KBM-7 (cell line): ENCODE measurements at places on chromosomes 5 and 9.

DNA sequence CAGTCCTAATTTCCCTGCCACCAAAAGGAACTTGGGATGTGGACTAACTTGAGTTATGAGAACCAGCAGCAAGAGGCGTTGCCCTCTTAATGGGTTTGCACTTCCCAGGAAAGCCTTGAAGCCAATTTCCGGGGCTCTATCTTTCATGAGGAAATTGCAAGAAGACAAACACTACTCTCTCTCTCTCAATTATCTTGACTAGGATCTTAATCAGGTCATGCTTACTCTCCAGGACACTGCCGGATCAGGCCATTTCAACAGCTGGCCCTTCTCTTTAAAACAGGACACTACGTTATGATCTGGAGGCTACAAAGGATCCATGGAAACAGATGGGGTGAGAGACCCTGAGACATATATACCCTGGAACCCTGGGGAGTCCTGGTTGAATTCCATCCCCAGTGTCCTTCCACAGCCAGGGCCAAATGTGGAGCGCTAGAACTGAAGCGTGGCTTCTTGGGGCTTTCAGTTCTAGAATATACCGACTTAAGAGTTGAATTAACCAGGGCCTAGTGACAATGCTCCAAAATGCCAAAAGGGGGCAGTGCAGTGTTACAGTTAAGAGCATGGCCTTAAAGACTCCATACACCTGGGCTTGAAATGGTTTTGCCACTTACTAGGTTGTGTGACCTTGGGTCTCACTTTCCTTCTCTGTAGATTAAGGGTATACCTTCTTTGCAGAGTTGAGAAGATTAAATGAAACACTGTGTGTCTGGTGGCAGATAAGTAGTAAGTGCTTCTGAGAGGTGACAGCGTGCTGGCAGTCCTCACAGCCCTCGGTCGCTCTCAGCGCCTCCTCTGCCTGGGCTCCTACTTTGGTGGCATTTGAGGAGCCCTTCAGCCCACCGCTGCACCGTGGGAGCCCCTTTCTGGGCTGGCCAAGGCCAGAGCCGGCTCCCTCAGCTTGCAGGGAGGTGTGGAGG is 21.1 kb downstream of the FAM219A start:
- DNase-seq, result peak; percentile 75

GRCh38 chr9:34552606-34552981 is 29.8 kb upstream of the ENHO start:
- no peak for DNase-seq

DNA sequence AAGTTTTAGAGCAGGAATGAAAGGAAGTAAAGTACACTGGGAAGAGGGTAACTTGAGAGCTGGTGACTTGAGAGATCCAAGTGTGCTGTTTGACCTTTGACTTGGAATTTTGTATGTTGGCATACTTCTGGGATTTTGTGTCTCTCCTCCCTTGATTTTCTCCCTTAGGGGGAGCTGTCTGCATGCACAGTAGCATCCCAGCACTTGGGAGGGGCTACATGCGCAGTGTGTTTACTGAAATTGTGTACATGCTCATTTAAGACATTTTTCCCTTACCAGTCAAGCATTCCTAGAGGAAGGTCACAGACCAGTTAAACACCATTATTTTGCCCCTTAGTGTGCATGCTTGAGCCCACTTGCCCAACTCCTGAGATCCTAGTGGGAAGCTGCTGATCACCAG is 120.1 kb downstream of the ZNF622 start:
- DNase-seq, result no peak

DNA sequence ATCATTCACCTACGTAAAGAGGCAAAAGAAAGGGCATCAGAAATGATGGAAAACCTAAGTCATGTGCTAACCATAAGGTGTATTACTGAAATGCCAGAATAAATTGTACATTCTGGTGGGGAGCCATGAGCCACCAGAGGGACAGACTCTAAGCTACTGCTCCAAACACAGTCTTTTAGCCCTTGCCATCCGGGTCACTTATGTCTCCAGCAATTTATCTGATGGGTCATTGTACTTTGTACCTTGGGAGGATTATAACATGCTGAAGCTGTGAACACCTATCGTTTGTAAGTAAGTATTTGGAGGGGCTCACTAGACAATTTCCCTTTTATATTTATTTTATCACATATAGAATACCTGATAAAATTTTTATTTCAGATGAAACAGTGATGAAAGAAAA is 495.1 kb downstream of the KIF4B start:
- DNase-seq, result no peak

GRCh38 chr5:109485030-109485429 is 75.3 kb upstream of the PJA2 start:
- DNase-seq, result peak; percentile 25

DNA sequence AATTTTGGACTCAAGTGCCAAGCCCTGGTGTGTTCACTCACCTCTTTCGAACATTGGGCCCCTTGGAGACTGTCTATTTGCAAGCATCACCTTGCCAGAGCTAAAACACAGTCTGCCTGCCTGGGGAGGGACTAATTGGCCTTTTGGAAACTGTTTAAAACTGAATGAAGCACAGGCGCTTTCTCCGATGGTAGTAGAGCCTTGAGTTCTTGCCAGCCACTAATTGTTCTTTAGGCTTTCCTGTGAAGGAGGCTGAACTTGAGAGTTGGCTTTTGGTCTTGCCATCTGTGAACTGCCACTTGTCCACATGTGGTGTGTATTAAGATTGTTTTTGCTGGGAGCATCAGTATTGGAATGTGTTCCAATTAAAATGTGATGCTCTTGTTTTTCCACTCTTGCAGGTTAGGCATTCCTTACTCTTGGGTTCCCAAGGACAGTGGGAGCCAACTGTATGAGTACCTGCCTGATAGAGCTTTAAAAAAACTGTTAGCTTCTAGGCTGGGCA is 26.0 kb downstream of the GARNL3 start:
- DNase-seq, result no peak

DNA sequence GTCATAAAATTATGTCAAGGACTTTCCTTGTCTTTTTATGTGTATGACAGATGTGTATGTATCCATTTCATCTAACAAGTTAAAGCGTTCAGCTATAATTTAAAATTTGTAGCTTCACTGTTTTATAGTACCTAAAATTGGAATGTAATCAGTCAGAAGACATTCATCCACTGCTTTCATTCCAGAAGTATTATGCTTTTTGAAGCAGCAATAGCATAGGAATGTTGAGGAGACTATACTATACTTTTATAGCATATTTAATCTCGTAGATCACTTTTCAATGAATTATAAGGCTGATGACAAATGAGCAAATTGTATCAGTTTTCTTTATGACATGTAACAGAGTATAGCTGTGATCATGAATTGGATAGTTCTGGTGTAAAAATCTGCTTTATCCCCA is 6.9 kb downstream of the PCDHGA12 start:
- no peak for DNase-seq

DNA sequence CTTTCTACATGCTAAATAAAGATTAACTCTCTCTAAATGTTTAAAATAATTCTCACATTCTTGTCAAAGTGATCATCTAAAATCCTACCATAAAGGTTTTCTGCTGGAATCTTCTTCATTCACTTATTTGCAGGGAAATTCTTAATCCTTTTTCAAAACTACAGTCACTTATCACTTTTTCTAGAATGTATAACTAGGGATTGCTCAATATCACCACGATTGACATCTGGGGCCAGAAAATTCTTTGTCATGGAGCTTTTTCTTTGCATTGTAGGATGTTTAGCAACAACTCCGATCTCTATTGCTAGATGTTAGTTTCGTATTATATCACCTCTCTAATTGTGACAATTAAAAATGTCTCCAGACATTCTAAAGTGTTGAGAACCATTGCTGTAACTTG is 344.9 kb upstream of the PIK3R1 start:
- no peak for DNase-seq

- DNase-seq, result no peak
Observed at GRCh38 chr9:126667190-126668055, 53.7 kb downstream of the LMX1B start.

- DNase-seq, result no peak
Observed at GRCh38 chr9:98806394-98807035, 955 bp upstream of the GALNT12 start.

DNA sequence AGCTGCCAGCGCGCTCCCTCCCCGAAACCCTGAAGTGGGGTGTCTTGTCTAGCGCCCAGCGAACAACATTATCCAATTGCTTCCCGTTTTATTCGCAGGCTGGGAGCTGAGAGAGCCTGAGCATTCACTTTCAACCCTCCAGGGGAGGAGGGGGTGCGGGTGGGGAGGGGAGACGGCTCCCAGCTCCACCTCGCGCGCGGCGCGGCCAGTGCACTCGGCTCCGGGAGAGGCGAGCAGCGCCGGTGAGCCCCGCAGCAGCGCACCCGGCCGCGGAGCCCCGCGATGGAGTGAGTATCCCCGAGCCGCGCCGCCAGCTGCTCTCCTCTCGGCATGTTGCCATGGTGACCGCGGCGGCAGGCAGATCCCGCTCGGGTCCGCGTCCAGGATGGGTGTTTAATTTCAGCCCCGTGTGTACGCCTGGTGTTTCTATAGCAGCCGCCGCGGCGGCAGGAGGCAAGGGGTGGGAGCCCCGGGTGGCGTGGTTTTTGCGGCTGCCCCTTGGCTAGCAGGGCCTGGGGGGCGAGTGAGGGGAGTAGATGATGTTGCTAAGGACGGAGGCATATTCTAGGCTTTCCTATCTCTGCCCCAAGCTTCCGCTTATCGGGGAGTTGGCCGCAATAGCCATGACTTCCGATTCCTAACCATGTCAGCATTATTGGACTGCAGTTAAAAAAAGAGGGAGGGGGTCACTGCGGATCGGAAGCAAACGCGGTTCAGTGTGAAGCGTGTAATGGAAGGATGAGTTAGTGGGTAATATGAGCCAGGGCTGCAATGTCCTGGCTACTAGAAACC is 139.2 kb upstream of the PALM2AKAP2 start:
- peak; percentile 34 for DNase-seq

DNA sequence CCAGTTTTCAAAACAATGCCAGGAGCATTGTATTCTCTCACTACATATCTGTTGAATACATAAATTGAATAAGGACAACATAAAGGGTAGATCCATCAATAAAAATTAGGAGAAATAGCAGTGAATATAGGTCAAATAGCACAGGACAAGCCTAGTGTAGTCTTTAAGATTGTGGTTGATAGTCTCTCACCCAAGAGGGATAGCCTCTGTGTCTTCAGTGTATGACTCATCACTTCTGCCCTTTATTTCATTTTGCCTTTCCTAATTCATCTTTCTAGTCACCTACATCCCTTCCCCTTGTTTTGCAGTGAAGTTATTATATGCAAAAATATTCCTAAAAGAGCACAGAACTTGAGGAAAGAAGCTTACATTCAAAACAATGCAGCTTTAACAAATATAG is 335.0 kb upstream of the TUSC1 start:
- DNase-seq, result peak; percentile 23

DNA sequence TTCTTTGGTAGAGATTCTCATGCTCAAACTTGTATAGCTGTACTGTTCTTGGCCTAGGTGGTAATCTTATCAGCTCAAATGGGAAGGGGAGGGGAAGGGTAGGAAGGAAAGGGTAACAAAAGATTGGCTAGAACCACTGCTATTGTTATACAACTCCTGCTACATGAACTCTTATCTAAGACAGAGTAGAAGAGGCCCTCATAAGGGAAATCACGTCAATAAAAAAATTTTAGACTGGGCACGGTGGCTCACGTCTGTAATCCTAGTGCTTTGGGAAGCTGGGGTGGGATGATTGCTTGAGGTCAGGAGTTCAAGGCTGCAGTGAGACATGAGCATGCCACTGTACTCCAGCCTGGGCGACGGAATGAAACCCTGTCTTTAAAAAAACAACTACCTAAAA is 15.9 kb downstream of the STOM start:
- DNase-seq, result no peak

DNA sequence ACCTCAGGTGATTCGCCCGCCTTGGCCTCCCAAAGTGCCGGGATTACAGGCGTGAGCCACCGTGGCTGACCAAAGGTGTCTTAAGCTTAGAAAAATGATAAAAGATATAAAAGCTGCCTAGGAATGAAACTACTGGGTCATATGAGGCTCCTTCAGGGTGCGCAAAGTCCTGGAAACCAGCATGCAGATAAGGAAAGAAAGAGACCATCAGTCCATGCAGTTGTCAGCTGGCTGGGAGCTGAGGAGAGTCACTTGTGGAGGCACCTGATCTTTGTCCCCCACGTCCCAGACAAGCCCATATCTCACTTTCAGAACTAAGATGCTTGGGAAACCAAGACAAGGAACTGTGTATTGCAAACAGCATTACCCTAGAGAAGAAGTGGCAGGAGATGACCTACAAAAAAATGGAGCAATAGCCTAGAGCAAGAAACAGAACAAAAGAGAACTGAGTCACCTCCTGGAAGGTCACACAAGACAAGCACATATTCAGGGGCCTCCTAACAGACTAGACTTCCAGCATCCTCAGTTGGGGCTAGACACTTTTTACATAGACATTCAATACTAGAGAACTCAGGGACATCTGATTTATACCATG is 2.8 kb upstream of the CCDC125 start:
- no peak for DNase-seq

- DNase-seq, result no peak
Observed at GRCh38 chr9:7376833-7377232, 422.7 kb downstream of the DMAC1 start.

GRCh38 chr9:124629600-124629999 is 122.4 kb upstream of the NR5A1 start:
- no peak for DNase-seq

DNA sequence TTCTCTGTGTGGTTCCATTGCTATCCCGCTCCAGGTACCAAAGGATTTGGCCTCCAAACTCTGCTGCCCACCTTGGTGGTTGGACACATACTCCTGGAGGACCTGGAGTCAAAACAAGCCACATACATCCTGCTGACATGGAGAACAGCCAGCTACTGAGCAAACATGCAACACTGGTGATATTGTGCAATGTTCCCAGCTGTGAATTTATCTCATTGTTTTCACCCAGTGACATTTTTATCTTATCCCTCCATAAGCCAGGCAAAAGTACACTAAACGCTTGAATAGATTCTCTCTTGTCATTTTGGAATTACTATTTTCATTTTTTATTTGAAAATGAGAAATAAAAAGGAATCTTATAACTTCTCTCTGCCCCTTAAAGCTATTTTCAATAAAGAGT is 11.1 kb upstream of the CTSL start:
- DNase-seq, result peak; percentile 38

DNA sequence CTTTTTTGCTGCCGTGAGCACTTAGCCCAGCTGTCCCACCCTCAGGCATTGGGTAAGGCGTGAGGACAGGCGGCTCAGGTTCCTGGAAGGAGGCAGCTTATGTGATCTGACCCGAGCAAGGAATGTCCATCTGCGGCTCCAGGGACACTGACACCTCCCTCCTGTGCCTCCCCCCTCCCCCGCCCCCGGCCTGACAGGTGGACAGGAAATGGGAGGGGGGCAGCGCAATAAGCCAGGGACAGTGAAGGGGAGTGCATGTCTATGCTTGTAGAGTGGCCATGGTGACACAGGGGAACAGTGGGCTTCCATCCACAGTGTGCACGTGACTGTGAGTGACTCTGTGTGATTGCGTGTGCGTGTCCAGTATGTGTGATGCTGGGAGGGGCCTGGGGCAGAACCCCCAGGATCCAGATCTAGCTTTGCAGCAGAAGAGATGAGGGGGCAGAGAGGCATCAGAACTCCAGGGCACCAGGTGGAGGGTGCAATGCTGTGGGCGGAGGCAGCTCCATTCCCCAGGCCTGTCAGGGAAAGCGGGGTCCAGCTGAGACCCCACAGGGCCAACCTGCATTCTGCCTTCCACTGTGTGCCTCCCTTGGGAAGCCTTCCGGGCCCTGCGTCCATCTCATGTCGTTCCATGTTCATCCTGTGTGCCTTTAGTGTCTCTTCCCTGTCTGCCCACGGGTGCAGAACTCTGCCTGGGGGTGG is 30.5 kb downstream of the CNTFR start:
- no peak for DNase-seq

- DNase-seq, result no peak
Observed at GRCh38 chr5:83281658-83282057, 189.9 kb upstream of the VCAN start.

- no peak for DNase-seq
Observed at GRCh38 chr5:89988129-89988810, 421.3 kb downstream of the CETN3 start.
